ENCODE measurements at places on chromosomes 13 and 19. TPM values are rescaled to one million over a fixed set of nuclear protein-coding genes. Genes with fewer than 3 reads are reported as not detected.
A peak's percentile ranks its signal among the peaks of the same experiment; 100 is the strongest.

The KLK3 gene
- total RNA-seq: not detected

GRCh38 chr19:35903550-35904179, 1.3 kb downstream of the HCST start:
- DNase-seq: peak; percentile 38

The SLC15A1 gene
- not detected for total RNA-seq

The SPRYD7 gene
- total RNA-seq: 8.4 TPM

DNA sequence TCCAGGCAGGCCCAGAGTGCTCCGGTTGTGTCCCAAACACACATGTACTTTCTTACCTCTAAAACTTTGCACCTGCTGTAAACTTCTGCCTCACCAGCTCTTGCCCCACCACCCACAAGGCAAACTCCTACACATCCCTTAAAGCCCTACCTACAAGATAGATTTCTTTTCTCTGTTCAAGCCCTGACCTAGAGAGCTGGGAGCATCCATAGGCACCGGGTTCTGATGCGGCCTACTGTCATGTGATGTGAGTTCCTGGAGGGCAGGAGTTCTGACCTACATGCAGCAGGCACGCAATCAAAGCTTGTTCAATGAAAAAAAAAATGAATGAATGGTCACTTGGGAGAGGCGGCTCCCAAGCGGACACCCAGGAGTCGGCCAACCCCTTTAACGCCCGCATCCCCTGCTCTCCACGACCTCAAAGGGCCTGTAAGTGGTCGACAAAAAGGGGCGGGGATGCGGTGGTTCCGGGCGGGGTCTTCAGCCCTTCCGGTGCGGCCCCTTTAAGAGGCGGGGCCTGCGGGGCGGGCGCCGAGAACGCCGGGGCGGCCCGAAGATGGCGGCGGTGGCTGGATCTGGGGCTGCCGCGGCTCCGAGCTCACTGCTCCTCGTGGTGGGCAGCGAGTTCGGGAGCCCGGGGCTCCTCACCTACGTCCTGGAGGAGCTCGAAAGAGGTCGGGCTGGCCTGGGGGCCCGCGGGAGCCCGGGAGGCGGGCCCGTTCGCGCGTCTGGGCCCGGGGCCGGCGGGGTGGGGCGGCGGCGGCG, at the start of gene MAP1S:
Gene MAP1S (plus strand): TSS at position 534 of the 765 bp plus-strand sequence. CDS start 23 bp downstream, at position 557.
- peak; percentile 66 for DNase-seq

- no peak for DNase-seq
These were observed 1394.2 kb upstream of the ATXN8OS start for GRCh38 chr13:68713394-68713793.

DNA sequence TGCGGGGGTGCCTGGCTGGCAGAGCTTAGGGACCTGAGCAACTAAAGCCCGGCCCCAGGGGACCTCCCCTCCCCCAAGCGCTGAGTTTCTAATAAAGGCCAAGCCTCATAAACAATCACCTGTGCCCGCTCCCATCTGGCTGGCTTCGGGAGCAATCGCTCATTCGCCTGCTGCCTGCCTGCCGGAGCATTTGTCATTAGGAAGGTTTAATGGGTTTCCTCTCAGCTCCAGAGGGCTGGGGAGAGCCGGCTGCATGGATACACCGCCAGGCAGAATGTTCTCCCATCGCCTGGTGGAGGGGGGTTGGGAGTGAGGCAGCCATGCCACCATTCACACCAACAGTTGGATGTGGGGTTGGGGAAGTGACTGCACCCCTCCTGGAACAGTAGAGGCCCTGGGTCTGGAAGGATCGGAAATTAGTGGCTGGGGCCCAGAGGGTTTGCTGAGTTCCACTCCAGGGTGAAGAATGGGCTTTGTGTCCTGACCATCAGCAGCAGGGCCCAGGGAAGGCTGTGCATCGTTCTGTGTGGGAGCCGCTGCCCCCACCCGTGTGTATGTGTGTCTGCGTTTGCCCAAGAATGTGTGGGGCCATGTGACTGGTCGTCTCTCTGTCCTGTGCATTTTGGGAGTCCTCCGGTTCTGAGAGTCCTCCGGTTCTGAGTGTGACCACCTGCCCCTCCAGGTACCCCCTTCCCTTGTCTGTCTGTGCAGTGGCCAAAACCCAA, 15.3 kb downstream of the PIN1 start:
- peak; percentile 74 for DNase-seq

All from G401 (cell line).